Articular chondrocyte of knee joint (primary cell): ENCODE measurements at places on chromosomes 16 and 17. TPM values are rescaled to one million over a fixed set of nuclear protein-coding genes. Genes with fewer than 3 reads are reported as not detected.

Gene TNP2
- total RNA-seq = not detected in 2 replicates

Gene PMFBP1
- under 0.01 and 0.22 TPM in 2 replicates for total RNA-seq

Gene PROCA1
- total RNA-seq = 0.54 and 0.78 TPM in 2 replicates

Gene ZSCAN10
- total RNA-seq = not detected in 2 replicates

Gene ZP2
- not detected in 2 replicates for total RNA-seq

Gene C1QTNF8
- 0.65 TPM in 1 of 2 replicates, not detected in the other for total RNA-seq

Gene NPIPB9
- 6.1 and 6.7 TPM in 2 replicates for total RNA-seq

Gene VTN
- 0.22 and 0.65 TPM in 2 replicates for total RNA-seq

Gene TBX2
- total RNA-seq = 8.4 and 11.7 TPM in 2 replicates

Gene ICAM2
- 5.1 and 8.3 TPM in 2 replicates for total RNA-seq

Gene SEPTIN1
- total RNA-seq = 0.11 TPM in 1 of 2 replicates, not detected in the other

Gene TBC1D26
- 0.11 and 0.13 TPM in 2 replicates for total RNA-seq

Gene SYNGR2
- 6.4 and 8.1 TPM in 2 replicates for total RNA-seq

Gene KRTAP1-5
- total RNA-seq = 1.3 and 11.6 TPM in 2 replicates

Gene MAP2K6
- total RNA-seq = 1.1 and 1.7 TPM in 2 replicates

Gene BCL6B
- 0.11 and 0.13 TPM in 2 replicates for total RNA-seq

Gene SSTR5
- total RNA-seq = 0.26 and 0.32 TPM in 2 replicates

Gene FBXO31
- total RNA-seq = 25.6 and 30.6 TPM in 2 replicates

Gene C17orf67
- total RNA-seq = 0.39 and 0.76 TPM in 2 replicates

Gene RASL10B
- 0.91 and 1.4 TPM in 2 replicates for total RNA-seq

Gene CDC42EP4
- 14.1 and 17.9 TPM in 2 replicates for total RNA-seq

Gene ACSM2A
- not detected in 2 replicates for total RNA-seq

Gene KLHL10
- total RNA-seq = 0.13 and 0.43 TPM in 2 replicates

Gene KRT31
- not detected in 2 replicates for total RNA-seq

Gene LDAF1
- 51.7 and 63.3 TPM in 2 replicates for total RNA-seq

Gene HOXB3
- under 0.01 TPM in 1 of 2 replicates, not detected in the other for total RNA-seq

Gene TNFRSF13B
- total RNA-seq = not detected in 2 replicates

Gene GRAPL
- not detected in 2 replicates for total RNA-seq

Gene COTL1
- 180 and 195 TPM in 2 replicates for total RNA-seq

Gene TEKT1
- total RNA-seq = not detected in 2 replicates

Gene UTS2R
- total RNA-seq = not detected in 2 replicates

Gene GLIS2
- total RNA-seq = 3.4 and 4.2 TPM in 2 replicates

Gene FOXF1
- under 0.01 and 0.13 TPM in 2 replicates for total RNA-seq

Gene NOXO1
- not detected in 2 replicates for total RNA-seq

Gene MTMR4
- total RNA-seq = 36.3 and 36.8 TPM in 2 replicates

Gene SPIRE2
- total RNA-seq = 2.2 TPM in 2 replicates

Gene CDH16
- total RNA-seq = not detected in 2 replicates

Gene CDK3
- total RNA-seq = 0.78 and 0.97 TPM in 2 replicates

Gene CNTROB
- 23.1 and 24.4 TPM in 2 replicates for total RNA-seq

Gene HSPB9
- not detected in 2 replicates for total RNA-seq

Gene MYH13
- not detected in 2 replicates for total RNA-seq

Gene GCGR
- total RNA-seq = not detected in 2 replicates

Gene FSCN2
- total RNA-seq = 2.4 and 3.4 TPM in 2 replicates

Gene TBC1D3D
- not detected in 2 replicates for total RNA-seq

Gene GINS3
- total RNA-seq = 3.3 and 5.3 TPM in 2 replicates

Gene GOSR2
- total RNA-seq = 55.8 and 60.8 TPM in 2 replicates

Gene CD300LB
- total RNA-seq = not detected in 2 replicates

Gene SMPD3
- 0.26 and 0.32 TPM in 2 replicates for total RNA-seq

Gene NXN
- 41.6 and 60.6 TPM in 2 replicates for total RNA-seq

Gene PPM1D
- 8.6 and 12.5 TPM in 2 replicates for total RNA-seq

Gene DBNDD1
- 0.97 and 1.2 TPM in 2 replicates for total RNA-seq

Gene ASPHD1
- total RNA-seq = 3.1 and 4.8 TPM in 2 replicates

Gene SPNS3
- total RNA-seq = not detected in 2 replicates

Gene TNFAIP1
- total RNA-seq = 31.2 and 33.3 TPM in 2 replicates
